ENCODE measurements at places on chromosomes 16 and 17.

DNA sequence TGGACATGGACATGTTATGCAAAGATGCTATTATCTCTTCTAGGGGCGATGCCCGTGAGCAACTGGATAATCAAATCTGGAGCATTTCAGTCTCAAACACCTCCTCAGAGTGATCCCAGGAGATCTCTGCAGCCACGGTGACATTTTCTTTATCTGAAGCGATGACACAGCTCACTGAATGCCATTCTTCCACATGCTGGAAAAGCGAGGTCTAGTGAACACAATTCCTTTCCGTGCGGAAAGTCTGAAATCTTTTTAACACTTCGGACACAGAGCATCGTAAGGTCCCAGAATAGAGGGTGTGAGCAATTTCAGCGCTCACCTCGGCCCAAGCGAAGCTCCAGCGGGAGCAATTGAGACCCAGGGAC is 531 bp upstream of the HASPIN start:
- no peak for DNase-seq

- no peak for DNase-seq
Measured at GRCh38 chr16:10741844-10742243, 1.8 kb upstream of the NUBP1 start.

DNA sequence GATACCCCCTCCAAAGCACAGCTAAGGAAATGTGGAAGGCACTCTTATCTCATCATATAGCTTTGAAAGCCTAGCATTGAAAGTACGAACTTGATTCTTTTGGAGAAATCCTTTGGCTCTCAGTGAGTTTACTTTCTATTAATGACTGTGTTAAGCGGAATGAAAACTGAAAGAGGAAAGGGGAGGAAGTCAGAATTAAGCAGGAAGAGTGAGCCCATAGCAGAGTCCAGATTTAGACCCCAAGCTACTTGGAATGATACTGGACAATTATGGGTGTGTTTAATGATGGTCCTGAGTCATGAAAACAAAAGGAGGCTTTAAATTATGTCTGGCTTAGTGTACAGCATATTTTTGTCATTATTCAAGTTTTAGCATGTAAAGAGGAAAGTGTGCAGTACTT is 42.2 kb downstream of the TENT4B start:
- no peak for DNase-seq

- DNase-seq = no peak
Measured at GRCh38 chr16:81491541-81492188, 47.1 kb downstream of the CMIP start.

- no peak for DNase-seq
Measured at GRCh38 chr17:44867841-44868240, 20.2 kb downstream of the HIGD1B start.

- no peak for DNase-seq
Measured at GRCh38 chr16:65794973-65795372, 571.5 kb upstream of the CDH5 start.

DNA sequence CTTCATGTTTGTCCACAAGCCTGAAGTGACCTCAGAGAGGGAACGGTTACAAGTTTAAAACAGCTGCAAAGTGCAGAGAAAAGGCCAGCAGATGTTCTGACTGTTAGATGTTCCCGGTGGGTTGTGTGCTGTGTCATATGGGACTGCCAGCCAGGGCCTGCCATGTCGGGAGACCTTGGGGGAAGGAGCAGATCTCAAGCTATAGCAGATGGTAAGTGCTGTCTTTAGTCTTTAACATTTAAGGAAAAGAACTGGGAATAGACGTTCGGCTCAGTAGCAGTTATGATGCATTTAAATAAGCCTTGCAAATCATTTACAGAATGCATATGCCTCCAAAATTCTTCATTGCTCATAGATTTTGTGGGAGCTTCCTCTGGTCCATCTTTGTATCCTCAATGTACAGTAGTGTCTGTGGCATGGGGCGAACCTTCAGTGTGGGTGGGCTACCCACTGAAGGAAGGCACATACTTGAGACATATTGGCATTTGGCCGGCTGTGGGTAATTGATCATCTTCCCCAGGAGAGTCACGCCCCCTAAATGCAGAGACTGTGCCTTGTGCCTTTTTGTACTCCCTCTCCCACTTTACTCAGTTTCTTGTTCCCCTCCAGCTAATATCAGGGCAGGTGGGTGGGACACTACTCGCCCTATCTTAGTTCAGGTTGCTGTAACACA is 131.9 kb downstream of the NPIPB5 start:
- DNase-seq = no peak
